ENCODE measurements at places on chromosomes 1 and 21.

DNA sequence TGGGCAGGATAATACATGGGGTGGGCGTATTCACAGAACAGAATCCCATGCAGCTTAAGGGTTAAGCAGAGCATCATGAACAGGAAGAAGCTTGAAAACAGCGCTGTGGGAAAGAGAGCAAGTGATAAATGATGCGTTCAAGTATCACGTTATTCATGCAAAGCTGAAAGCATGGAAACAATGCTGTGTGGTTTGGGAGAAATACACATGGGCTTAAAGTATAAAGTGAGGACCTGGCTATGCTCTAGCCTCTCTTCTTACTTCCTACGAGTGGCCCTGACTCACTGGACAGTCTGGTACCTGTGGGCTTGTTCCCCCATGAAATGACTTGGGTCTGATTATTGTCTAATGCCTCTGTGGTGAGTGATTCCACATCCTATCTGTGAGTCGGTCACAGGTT is 25.7 kb downstream of the TMPRSS2 start:
- no peak for DNase-seq

DNA sequence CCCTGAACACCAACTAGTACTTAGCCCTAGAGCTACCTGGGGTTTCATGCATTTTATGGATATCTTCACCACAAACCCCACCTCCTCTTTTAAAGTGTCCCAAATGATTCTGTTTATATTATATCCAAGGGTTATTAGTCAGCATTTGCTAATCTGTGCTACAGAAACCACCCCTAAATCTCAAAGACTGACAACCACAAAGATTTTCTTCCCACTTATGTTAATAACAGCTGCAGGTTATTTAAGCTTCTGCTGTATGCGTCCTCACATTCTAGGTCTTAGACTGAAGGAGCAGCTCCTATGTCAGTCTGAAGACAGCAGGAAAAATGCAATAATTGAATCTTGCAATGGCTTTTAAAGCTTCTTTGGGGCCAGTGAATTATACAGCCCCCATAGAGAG is 11.2 kb upstream of the PHC2 start:
- DNase-seq: no peak

DNA sequence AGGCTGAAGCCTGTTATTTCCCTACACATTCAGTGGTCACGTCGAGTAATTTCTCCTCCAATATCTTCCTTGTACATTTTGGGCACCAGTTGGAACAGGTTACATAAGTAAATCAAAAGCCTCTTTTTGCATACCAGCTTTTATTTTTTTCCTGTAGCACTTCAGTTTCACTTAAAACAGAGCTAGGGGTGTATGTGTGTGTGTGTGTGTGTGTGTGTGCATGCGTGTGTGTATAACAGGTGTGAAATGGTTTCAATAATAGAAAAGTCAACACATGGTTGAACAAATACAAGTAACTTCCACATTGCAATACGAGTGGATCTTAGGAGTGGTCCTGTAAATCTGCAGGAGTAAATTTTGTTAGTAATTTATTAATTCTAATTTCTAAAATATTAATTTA is 3.0 kb upstream of the MAN1A2 start:
- DNase-seq: no peak

GRCh38 chr1:198638894-198639635 is at the start of gene PTPRC:
PTPRC (plus strand) TSS chr1:198639040; CDS start chr1:198639269, 229 bp downstream.
- DNase-seq: peak; percentile 73

GRCh38 chr1:80509965-80510522 is 1290.7 kb upstream of the ADGRL2 start:
- DNase-seq: no peak

DNA sequence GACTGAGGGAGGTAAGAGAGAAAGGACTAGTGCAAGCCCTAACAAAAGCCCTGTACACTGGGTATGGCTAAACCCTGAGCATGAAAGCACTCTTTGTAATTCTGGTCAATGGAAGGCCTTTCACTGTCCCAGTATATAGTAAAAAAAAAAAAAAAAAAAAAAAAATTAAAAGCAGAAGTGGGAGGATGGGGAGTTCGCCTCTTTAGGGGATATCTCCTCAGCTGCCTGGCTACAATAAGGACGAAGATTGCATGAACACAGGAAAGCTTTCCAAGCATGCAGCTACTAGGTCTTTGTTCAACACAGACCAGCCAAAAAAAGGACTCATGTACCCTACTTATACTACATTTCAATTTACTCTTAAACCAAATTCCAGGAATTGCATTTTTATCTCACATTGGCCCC is 59.1 kb downstream of the EIF4G3 start:
- DNase-seq: peak; percentile 80

DNA sequence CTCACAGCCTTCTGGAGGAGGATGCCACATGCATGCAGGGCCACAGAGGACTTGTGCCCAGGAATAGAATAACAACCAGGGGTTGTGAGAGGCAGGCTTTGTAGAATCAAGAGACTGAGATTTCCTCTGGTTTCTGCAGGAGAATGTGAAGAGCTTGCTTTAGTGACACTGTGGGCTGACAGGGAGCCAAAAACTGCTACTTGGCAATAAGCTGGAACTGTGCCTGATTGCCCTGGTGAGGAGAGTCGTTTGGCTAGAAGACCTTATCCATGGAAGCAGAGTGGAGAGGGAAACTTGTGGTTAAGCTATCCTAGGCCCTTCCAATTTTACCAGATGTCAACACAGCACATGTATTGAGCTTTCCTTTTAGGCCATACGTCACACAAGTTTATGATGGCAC is 902.1 kb downstream of the MRPL39 start:
- no peak for DNase-seq

DNA sequence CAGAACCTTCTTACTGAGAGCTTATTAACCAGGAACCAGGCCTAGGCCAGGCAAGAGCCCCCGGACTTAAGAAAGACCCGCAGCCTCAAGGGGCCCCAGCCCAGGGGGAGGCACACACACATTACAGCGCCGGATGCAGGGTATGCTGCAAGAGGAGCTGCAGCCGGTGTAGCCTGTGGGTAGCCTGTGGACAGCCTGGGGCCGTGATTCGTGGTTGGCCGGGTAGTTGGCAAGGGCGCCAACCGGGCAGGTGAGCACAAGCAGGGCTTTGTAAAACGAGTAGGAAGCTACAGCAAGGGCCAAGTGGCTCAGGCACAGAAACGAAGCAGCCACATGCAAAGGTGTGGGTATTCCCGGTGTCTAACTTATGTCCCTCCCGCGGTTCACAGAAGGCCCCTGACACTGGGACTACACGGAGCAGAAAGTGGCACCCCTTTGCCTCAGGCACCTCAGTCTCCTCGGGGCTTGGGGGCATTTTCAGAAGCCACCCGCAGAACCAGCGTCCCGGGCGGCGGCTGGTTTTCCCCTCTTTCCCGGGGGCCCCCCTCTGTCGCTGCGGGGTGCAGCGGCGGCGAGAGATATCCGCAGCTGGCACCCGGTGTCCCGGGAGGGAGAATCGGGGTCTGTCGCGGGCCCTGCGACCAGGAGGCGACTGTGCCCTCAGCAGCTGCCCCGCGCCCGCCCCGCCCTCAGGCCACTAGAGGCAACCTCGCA is 40.8 kb downstream of the KIAA1614 start:
- no peak for DNase-seq

DNA sequence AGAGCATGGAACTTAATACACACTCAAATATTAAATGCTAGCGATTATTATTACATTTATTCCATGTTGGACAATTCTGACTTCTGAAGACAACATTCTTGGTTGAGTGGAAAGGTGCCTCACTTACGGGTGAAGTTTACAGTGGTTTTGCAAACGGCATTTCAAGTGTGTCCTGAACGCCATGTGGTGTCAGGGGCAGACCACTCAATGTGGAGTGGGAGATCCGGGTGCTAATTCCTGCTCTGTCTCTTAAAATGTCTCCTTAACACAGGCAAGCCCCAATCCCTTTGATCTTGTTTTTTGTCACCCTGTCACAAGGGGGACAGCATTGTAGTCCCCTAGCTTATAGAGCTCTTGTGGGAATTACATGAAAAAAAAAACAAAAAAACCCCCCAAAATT is 5.6 kb upstream of the TDRD10 start:
- no peak for DNase-seq

DNA sequence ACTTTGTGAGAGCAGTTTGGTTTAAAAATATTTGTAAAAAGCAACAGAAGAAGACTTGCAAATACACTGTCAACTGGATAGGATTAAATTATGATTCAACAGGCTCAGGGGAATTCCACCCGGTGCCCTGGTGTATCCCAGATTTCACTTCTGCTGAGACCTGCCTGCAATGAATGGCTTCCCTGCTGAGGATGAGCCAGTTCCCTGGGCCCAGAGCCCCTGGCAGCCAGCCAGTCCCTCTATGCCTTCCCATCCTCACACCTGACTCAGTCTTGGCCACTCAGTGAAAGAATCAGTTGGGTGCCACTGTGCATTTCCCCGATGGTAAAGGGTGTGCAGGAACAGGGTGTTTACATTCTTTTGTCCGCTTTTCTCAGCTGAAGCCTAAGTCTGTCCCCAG is 64.4 kb downstream of the KCTD3 start:
- DNase-seq: no peak

DNA sequence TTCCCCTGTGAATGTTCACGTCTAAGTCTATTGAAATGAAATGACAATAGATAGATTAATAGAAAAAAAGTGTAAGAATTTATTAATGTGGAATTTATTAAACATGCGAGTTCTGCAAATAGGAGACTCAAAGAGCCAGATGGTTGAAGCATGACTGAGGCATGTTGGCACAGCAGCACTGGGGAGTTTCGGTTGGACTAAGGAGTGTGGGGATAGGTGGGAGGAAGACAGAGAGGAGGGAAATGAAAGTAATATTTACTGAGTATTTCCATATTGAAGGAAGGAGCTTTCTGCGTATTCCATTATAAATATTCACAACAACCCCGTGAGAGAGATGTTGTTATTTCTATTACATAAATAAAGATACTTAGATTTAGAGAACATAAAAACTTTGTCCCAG is 79.5 kb upstream of the ZNF644 start:
- no peak for DNase-seq

- DNase-seq: peak; percentile 74
Observed at GRCh38 chr1:65420590-65421350, at the start of the genes LEPR and LEPROT. LEPR (plus strand) TSS chr1:65420668; CDS start chr1:65565566, 144,898 bp downstream. LEPROT (plus strand) TSS chr1:65420668; CDS start chr1:65420725, 57 bp downstream.

DNA sequence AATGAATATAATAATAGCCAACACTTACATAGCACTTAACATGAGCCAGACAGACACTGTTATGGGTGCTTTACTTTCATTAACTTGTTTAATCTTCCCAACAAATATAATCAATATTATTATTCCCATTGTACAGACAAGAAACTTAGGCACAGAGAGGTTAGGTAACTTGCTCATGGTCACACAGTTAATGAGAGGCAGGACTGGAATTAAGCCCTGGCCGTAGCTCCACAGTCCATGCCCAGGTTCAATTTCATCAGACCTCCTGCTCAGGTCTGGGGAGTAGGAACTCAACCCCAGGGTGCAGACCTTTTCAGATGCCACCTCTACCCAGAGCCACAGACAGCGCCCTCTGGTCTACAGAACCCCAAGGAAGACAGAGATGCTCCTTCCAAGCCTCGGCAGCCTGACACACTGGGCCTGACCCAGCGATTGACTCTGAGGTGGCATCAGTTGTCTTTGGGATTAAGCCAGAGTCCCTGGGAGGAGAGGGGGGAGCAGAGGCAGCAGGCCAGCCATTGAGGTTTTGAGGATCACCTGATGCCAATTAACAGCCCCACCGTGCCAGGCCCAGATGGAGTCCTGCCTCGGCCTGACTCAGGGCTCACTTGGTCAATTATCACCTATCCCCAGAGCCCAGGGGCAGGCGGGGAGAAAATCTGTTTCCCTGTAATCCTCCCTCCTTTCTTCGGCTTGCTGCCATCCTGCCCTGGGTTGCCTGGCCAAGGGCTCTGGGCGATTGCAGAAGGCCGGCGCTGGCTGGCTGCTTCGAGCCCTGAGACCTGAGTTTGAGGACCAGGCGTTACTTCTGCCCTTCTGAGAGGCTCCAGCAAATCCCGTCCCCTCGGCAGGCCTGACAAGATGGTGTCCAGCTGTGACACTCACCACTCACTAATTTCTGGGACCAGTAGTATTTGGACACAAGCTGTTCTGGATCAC is 116.7 kb downstream of the LACTBL1 start:
- DNase-seq: no peak

GRCh38 chr1:30776097-30777059 is 18.8 kb upstream of the LAPTM5 start:
- DNase-seq: no peak

- no peak for DNase-seq
Observed at GRCh38 chr1:181592255-181592859, 109.0 kb downstream of the CACNA1E start.

DNA sequence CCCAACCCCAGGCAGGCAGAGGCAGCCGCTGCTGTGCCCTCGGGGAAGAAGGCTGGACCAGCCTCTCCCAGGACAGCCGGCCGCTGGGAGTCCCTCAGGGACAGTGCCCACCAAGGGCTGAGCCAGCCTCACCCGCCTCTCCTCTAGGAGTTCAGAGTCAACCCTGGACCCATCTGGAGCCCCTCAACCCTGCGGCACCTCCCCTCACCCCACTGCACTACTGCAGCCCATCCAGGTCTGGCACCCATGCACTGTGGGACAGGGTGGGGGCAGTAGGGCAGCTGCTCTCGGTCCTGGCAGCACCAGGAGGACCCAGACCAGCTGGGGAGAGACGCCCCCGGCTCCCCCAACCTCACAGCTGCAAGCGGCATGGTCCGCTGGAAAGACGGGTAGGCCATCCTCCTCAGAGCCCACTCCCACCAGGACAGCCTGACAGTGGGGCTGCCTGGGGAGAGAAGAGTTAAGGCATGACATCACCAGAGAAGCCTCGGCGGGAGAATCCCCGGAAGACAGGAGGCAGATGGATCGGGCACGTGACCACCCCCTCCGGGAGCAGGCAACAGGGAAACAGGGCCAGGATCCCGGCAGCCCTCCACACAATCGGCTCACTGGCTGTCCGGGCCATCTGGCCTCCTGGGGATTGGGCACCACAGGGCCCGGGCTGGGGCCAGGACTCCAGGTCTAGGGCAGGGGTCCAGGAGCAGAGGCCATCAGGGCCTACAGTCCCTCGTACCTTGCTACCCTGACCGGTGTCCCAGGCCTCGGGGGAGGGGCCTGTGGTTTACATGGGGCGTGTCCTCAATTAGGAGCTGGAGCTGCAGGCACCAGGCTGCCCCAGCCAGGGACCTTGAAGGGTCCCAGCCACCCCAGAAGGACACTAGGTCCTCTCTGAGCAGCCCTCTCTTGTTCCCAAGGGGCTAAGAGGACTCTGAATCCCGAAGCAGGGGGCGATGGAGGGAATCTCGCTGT is 3.1 kb downstream of the ACAP3 start:
- DNase-seq: peak; percentile 83

DNA sequence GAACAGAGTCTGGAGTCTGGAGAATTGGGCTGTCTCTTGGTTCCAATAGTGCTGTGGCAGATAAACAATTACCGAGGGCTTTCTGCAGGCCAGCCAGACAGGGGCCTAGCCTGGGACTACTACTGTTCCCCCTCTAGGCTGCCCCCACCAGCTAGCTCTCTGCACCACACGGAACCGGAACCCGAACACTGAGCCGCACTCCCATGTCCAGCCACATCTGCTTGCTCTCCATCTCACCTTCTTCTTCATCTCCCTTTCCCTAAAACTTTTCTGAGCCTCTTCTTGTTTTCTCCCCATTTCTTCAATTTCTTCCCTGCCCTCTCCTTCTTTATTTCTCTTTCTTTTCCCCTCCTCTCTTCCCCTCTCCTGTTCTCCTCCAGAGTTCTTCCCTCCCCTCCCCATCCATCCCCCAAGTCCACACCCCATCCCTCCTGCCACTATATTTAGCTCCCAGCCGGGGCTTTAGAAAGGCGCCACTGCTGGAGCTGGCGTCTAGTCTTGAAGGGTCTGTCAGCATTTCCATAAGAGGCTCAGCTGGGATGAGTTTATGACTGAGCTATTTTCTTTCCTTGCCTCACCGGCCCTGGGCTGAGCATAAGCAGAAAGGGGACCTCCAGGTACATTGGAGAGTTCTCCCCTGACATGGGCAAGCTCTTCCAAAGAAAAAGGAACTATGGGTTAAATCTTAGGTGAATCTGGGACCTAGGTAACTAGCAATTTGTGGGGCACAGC is 25.7 kb upstream of the ATP2B4 start:
- DNase-seq: peak; percentile 74

GRCh38 chr1:115728341-115728740 is 40.2 kb downstream of the CASQ2 start:
- DNase-seq: peak; percentile 53
